ENCODE measurements at places on chromosomes 7 and 10.

DNA sequence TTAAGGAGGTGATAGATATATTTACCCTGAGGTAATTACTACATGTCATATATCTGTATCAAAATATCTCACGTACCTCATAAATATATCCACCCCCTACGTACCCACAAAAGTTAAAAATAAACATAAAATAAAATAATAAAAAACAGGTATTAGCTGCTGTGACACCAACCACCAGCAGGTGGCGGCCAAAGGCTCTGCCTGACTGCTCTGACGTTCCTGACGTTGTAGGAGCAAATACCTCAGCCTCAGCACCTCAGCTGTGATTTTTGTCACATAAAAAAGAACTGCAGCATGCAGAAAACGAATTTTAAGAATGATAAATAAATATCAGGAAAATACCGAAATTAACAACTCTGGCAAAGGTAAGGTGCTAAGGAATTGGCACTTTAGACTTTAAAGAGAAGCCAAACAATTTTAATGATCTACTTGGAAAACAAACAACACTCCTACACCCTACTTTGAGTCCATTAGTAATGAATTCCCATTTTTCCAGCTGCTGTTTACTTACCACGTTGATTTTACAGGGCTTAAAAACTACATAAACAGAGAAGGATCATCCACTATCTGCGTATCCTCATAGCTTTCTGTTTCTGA lies 125.4 kb upstream of the TARP start:
- peak; percentile 67 for DNase-seq

GRCh38 chr10:33248638-33249037 lies 85.8 kb downstream of the NRP1 start:
- no peak for DNase-seq

DNA sequence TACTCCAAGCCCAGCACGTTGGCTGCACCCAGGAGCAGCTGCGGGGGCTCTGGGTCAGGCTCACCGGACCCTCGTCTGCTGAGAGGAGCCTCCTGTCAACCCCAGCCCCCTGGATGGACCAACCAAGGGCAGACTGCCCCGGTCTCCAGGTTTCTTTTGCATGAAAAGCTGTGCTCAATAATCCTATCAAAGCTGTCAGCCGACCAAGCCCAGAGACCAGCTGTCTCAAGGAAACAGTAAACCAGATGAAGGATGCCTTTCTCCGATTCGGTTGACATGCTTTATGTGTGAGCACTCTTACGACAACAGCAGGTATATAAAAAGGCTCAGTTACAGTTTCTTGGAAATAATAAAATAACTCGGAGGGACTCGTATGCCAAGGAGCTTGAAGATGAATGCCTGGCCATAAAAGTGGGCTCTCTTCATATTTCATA lies 71.6 kb upstream of the BAIAP2L1 start:
- DNase-seq = no peak

DNA sequence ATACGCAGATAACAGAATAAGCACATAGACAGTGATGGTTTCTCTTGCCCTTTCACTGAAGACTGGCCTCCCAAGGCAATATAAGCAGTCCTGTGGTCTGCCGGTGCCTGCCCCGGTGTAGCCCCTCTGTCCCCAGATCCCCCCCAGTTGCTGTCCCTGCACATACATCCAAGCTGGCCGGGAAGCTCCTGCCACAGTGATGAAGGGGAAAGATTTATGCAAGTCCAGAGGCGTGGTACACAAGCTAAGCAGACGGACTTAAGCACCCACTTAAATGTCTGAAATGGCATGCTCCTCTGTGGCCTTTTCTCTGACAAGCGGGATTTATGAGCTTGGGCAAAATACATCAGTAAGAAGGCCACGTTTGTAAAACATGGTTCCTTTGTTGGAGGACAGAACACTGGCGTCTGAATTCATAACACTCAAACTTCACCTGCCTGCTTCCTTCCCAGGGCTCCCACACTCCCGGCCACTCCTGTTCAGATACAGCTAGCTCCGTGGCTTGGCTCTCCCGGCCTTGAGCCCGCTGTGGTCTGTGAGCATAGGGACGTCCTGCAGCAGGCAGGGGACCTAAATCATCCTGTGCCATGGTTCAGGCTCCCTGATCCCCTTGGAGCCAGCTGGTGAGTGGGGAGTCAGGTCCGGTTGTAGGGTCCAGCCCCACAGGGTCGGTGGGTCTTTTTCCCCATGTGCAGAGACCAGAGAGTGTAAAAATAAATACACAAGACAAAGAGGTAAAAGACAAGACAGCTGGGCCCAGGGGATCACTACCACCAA lies 61.7 kb upstream of the PPP2R2D start:
- DNase-seq = no peak

DNA sequence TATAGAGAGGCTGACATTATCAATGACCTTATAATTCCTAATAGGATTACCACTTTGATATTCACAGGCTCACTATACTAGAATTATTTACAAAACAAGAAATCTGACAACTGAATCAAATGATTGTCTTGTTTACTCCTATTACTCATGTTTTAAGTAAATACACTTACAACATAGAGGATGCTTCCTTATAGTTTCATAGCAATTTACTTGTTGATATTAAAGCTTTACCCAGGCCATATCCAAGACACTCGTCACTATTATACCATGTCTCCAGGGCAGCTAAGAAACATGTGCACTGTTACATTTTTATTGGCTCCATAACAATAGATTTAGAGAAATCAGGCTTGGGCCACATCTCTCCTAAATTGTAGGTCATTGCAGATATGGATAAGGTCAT lies 276.9 kb downstream of the HGF start:
- no peak for DNase-seq

GRCh38 chr7:100088095-100088620 lies 611 bp upstream of the COPS6 start:
- no peak for DNase-seq

DNA sequence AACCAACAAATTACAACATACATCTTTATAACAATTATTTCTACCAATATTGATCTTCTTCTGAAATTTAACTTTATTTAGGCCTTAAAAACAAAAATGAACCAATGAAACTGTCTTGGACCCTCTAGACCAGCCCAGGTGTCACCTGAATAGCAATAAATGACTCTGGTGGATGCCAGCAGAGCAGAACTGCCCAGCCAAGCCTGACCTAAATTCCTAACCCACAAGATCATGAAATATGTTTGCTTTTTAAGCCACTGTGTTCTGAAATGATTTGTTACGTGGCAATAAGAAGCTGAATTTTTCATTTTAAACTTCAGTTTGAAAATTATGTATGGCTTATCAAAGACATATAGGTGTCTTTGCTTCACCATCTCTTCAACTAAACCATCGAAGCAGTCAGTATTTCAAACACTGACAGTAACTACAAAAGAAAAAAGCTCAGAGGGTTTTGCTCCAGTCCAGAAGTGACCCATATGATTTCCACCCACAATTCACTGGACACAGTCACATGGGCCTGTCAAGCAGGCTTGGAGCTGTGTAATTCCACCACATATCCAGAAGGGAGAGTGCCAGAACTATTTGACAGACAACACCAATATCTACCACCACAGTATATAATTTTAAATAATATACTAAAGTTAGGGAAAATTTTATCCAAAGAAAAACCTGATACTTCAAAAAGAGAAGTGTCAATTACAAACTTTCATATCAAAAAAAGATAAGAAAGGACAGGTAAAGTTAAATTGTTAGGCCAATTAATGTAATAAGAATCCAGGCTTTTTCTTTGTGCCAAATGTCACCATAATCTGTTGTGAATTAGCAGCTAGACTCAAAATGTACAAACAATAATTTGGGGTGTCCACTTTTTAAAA lies 94.5 kb downstream of the KMT2C start:
- peak; percentile 4 for DNase-seq

GRCh38 chr7:13981070-13981469 lies 8.4 kb downstream of the ETV1 start:
- peak; percentile 15 for DNase-seq

DNA sequence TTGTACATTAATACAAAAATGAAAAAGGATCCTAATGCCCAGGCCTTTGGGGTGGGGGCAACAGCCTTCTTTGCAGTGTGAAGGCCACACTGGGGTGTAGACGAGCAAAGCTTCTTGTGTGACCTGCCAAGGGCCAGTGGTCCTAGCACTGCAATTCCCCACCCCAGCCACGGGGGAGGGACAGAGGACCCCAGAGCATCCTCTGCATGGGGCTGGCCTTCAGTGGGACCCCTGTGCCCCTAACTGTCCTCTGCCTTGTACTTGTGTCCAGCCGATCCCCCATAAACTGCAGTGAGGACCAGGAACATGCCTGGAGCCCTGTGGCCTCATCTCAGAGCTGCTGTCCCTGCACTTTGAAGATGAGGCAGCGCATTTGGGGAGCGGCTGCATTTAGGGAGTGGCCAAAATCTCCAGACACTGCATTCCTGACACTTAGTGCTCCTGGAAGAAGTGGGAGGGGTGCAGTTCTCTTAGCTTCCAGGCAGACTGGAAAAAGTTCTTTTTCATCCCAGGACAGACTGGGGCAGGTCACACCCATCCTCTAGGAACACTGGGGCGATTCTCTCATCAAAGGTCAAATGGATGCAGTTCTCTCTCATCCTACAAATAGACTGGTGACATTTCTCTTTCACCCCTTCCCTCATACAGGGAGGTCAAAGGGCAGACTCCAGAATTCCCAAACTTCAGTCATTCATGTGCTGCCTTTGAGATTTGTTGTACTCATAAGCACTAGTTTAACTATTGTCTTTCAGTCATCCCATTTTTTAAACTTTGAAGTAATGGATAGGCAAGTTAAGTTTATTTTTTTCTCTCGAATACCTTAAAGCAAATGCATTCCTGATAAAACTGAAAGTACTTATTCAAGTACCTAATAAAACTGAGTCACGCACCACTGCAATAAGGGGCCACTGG lies 922 bp upstream of the MYO1G start:
- DNase-seq = no peak

GRCh38 chr7:13987395-13987794 lies 2.1 kb downstream of the ETV1 start:
- no peak for DNase-seq

- no peak for DNase-seq
Measured at GRCh38 chr10:129411772-129412171, 55.3 kb upstream of the MGMT start.

GRCh38 chr10:104127411-104127810 lies 5.4 kb downstream of the SFR1 start:
- no peak for DNase-seq

DNA sequence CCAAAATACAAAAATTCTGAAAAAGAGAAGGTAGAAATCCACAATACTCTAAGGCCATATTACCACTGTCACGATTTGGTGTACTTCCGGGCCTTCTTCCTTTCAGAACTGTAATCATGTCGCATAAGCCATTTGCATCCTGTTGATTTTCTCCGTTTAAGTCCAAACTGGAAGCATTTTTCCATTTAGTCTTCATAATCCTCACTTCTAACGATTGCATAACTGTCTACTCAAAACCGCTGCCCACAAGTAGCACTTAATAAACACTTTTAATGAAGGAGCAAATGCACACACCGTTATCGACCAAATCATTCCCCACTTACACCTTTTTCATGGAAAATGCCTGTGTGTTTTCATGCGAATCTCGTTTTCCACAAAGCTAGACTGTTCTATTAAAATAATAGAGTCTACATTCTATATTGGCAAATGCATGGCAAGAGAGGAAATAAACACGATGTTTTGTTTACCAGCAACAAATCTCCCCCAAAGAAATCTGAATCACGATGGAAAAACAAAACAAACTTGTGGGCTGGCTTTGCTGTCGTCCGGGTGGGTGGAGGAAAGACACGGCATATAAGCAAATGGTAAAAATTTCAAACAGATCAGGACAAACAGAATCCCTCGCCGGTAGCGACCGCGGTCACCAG lies 1.0 kb downstream of the ATE1 start:
- DNase-seq = no peak

DNA sequence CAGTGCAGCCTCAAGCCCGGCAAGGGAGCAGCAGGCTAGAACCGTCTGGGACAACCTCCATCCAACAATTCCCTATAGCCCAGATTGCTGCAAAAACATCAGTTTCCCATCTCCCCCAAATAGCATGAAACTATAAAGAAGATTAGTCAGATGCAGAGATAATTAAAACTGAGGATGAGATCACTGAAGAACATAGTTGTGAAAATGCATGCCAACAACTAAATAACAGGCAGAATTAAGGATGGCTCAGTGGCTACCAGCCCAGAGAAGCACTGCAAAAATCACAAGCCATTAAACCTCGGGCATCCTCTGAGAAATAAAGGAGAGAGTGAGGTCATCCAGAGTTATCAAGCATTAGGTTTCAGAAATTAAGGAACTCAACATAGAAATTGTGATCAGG lies 427.1 kb downstream of the TNS3 start:
- DNase-seq = no peak

DNA sequence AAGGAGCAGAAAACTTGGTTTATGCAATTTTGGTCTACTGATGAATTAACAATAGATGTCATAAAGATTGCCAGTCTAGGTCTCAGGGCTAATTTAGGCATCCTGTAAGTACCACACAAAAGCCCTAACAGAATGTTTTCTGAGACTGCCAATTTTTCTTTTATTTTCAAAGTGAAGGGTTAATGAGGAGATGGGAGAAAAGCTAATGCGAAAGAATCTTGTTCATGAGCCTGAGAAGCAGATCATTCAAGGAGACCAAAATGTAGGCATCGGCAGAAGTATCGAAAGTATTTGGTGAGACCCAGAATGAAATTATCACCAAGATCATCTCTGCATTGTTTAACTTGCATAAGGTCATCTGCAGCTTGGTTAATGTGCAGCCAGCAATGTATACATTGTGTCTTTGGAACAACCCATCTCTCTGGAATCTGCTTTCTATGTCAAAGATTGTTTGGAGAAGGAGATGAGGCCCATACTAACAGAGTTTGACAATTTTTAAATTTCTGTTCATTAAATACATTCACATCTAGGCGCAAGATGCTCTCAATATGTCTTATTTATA lies 163.3 kb upstream of the GLI3 start:
- no peak for DNase-seq

DNA sequence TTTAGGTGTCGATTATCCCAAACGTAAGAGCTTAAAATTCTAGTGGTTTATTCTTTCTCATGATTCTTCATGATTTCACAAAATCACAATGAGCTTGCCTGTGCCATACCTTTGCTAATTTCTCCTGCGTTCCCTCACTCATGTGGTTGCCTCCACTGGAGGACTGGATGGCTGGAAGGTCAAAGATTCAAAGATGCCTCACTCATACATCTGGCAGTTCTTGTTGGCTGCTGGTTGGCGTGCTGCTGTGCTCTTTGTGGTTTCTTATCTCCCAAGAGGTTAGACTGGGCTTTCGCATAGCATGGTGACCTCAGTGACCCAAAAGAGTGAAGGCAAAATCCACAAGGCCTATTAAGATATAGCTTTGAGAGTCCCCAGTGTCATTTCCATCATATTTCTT lies 877.6 kb upstream of the AUTS2 start:
- DNase-seq = no peak
